ENCODE measurements at places on chromosomes 1 and 21.

- DNase-seq: no peak
Observed at GRCh38 chr1:9061252-9061960, 8.0 kb downstream of the SLC2A5 start.

DNA sequence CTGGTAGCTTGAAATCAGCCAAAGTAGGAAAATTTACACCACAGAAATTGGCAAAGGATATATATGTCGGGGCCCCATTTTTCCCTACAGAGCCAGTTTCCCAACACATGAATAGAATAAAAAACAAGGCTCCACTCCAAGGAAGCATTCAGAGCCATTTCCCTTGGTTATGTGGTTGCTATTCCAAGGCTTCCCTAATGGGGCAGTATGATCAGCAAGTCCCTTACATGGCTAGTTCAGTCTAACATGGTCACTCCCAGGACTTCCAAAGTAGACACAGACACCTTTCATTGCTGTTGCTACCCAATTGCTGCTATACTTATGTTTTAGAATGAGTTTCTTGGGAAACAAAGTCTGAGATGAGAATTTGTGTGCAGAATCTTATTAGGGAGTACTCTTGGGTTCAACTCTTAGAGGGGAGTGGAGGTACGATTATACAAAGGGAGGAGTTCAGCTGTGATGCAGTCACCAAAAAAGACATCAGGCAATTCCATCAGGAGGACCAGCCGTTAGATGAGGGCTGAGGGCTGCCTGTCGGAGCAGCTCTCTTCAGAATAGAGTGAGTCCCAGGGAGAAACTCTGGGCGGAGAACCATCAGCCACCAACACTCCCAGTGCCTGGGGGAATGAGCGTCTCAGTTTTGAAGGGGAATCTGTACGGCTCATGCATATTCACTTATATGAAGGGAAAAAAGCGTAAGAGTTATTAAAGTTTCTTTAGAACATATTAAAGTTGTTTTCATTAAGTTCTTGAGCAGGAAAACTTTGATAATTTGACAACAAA, 92.9 kb downstream of the C21orf91 start:
- no peak for DNase-seq

DNA sequence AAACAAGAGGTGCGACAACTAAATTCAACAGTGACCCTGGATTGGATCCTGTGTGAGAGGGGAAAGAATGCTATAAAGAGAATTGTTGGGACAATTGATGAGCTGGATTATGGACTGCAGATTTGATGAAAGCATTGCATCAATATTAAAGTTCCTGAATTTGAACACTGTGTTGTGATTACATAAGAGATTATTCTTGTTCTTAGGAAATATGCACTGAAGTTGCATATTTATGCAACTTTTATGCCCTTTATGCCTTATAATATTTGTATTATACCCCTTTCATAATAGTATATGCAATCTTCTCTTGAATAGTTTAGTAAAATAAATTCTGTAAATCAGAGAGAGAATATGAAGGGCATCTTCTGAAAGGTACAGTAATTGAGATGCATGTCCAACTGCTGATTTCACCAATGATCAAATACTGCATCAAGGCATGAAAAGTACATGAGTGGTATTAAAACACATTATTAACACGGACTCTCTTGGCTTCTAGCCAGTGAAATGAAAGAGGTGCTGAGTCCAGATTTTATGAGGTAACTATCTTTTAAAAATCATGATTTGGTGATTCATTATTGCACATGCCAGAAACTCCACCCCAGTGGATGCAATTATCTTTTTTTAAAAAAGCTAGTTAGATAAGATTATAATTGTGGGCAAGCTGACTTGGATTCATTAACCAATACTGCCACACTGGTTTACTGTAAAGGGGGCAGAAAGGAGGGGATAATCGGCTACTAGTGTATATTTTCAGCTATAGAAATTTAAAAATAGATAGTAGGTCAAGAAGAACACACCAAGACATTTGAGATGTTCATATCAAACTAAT, 19.9 kb upstream of the LPAR3 start:
- DNase-seq: no peak

DNA sequence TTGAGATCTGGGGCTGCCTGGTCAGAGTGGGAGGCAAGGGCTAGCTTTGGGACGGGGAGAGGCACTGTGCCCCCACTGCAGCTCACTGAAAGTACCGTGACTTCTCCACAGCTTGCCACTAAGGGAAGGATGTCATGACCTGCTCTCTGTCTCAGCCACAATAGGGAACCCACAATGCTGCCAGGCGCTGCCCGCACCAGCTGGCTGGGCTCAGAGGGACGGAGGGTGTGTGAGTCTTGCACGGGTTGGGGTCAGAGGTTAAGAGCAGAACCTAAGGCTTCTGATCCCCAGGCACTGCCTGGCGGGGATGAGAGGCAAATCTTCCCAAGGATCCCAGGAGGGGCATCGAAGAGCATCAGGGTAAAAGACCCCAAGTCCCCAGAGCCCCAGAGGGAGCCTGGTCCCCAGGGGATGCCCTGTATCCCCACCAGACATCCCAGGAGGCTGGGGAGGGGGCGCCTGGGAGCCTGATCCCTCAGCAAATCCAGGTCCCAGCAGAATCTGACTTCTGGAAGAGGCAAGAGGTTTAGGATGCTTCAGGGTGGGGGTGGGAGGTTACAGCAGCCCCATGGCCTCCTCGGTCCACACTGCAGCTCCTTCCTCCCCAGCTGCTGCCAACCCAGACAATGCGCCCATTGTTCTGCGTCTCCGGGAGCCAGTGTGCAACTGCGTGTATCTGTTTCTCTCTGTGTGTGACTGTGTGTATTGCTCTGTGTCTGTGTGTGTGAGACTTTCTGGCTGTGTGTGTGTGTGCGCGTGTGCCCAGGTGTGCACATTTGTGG, 2.0 kb upstream of the MARCKSL1 start:
- peak; percentile 28 for DNase-seq

DNA sequence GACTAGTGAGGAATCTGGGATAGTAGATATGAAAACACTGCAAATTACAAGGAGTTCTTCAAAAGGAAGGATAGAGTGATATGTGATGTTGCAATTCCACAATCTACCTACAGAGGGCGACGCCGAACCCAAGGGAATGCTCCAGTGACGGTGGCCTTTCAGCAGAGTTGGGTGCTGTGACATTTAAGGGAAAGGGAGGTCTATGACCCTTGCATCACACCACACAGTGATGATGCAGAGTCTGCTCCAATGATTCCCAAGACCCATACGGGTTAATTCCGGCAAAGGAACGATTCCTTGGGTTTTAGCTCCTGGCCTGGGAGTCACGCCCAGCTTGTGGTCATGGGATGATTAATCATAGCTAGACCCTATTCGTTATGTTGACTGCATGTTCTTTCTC, 123.0 kb upstream of the IGSF21 start:
- peak; percentile 45 for DNase-seq

DNA sequence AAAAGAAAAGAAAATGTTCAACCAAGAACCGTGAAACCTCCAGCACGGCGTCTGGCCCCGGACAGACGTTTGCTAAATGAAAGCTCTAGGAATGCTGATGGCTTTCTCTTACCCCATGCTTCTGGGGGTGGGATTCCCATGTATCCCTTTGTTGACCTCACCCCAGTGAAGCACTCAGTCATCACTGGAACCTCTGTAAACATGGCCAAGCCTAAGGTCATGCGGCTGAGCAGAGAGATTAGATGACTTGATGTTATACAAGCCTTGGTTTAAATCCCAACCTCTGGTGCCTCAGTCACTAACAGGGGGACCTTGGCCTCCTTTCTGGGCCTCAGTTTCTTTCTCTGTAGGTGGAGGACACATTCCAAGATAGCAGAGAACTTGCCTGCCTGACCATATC, 2.8 kb upstream of the MYOM3 start:
- no peak for DNase-seq

GRCh38 chr1:160711602-160712311, at the start of gene CD48:
CD48 (minus strand) TSS chr1:160711822; CDS start chr1:160711763, 59 bp downstream.
- DNase-seq: peak; percentile 70

DNA sequence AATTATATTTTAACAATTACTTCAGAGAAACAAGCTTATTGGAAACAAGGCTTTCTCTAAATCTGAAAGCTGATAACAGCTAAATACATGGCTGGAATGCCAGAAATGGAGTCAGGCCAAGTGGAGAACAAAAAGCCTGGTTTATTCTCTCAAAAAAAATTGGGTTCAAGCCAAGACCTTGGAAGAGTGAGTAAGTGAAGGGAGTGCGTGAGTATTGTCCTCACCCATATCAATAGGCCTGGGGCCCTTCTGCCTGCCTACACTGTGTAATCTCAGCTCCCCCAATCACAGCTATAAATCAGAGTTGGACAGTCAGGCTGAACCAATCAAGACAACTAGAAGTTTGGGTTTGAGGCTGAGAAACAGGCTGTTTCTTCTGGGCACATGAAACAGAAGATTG, 7.4 kb downstream of the KYAT3 start:
- no peak for DNase-seq

DNA sequence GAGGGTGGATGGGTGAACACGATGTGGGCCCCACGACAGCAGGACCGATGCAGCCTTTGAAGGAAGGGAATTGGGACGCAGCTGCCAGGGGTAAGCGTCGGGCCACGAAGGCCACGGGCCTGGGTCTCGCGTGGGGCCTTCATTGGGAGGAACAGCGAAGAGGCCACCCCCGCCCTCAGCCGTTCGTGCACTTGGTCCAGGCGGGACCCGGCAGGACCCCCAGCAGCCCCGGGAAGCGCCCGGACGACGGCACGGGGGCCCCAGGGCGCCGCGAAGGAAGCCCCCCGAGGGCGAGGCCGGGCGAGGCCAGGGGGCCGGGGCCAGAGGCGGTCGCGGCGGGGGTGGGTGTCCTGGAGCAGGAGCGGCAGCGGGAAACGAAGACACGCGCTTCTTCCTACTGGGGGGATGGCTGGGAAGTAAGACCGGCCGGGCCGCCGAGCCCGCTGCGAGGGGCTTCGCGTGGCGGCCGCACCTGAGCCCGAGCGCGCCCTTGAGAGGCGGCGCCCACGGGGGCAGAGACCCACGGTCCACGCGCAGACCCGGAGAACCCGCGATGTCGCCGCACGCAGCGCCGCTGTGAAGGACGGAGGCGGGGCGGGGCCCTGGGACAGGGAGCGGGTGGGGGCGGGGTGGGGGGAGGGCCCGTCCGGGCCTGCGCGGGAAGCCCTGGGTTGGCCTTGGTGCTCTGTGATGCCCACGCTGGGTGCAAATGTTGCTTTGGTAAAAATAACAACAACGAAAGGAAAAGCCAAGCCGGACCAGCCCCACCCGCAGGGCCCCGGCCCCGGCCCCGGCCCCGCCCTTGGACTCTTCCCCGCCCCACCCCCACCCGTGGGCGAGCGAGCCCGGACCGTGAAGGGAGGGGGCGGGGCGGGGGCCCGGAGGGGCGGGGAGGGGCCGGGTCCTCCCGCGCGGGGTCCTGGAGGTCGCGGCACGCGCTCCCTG, 56.0 kb upstream of the ADARB1 start:
- no peak for DNase-seq

GRCh38 chr1:8002329-8002910, 23.7 kb downstream of the ERRFI1 start:
- no peak for DNase-seq

DNA sequence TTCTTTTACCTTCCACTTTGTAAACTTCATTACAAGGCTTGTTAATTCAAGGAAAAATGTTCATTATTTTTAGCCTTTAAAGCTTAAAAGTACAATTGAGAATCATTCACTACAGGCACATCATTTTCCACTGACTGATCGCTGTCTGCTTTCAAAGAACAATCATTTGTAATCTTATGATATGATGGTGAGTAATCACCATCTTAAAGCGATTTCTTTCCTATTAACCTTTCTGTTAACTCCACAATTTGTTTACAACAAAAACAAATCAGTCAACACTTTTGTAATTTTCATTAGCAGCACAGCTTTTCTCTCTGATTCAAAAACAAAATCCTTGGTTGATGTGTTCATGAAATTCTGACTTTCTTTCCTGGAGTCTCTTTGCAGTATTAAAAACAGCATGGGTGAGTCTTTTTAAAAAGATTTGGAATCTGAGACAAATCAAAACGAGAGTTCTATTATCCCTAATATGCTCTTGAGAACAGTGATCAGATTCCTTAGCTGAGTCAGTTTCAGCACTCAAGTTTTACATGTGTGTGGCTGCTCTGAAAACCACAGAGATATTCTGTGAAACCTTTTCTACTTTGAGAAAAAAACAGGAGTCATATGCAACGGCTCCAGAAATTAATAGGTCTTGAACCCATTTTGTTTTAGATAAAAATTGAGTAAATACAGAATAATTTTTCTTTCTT, 145.8 kb upstream of the TMPRSS15 start:
- no peak for DNase-seq

DNA sequence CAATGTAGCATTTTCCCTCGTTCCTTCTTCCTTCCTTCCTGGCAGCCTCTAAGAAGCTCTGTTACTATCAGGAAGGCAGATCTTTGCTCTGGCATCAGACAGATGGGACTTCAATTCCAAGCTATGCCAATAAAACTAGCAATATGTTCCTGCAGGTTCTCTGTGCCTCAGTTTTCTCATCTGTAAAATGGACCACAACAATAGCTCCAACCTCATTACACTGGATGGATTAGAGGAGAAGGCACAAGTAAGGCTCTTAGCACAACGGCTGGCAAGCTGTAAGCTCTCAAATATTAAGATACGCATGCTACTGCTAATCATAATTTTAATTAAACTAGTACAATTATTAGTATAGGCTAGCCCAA, 27.2 kb downstream of the RRAGC start:
- no peak for DNase-seq

GRCh38 chr1:9724706-9725476, 73.4 kb downstream of the PIK3CD start:
- peak; percentile 78 for DNase-seq

GRCh38 chr1:169890761-169891538, 2.7 kb downstream of the SCYL3 start:
- peak; percentile 60 for DNase-seq

GRCh38 chr1:21022279-21023040, 154.2 kb downstream of the EIF4G3 start:
- peak; percentile 60 for DNase-seq

- no peak for DNase-seq
Observed at GRCh38 chr1:61124078-61124477, 41.7 kb downstream of the NFIA start.

DNA sequence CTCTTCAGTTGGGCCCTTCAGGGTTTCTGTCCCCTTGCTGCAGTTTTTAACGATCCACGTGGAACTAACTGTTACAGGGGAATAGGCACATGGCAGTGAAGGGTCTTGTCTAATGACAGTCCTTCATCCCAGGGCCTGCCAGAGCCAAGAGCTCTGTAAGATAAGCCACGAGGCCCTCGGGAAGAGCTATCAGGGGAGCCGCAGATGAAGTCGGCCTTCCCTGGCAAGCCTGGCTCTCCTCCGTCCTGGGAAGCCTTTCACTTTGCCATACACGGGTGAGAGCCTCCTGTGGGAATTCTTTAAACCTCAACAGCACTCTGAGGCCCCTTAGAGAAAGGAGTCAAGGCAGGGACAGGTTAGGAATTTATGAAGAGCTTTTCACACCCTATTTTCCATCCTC, 29.0 kb downstream of the ACP6 start:
- no peak for DNase-seq

DNA sequence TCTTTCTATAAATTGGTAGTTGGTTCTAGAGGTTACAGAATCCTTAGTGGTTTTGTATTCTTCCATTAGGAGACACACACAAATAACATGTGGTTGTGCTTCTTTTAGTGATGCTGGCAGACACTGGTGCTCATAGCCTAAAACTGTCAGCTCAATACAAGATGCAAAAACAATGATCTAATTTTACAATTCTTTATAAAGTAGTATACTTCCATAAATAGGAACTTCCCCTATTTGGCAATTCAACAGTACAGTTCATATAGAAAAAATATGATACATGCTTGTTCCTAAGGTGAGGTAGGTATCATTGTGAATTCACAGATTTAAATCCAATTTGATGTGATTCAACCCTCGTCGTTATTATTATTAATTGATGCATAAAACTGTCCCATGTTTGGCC, 20.8 kb upstream of the CCDC17 start:
- no peak for DNase-seq
